ENCODE measurements at places on chromosomes 4 and X.
A peak's percentile ranks its signal among the peaks of the same experiment; 100 is the strongest.

- no peak for DNase-seq
These were observed 223.0 kb upstream of the PSAPL1 start for GRCh38 chr4:7657545-7658297.

DNA sequence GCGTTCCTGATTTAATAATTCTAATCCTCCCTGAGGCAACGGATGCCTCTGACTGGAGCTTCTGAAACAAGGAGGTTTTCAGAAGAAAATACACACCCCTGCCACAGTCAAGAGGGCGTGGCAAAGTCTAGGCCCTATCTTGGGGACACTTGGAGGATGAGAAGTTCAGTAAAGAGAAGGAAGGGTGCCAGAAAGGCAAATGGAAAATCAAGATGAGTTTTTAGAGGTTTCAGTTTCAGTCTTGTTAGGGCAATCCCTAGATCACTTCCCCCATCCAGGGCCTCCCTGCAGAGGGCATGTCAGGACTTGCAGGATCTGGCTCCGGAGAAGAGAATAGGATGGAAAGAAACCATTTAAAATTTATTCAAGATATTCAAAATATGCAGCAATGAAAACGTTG, 28.5 kb upstream of the FGF2 start:
- no peak for DNase-seq

- DNase-seq: no peak
These were observed 8.2 kb downstream of the ZNF518B start for GRCh38 chr4:10448991-10449390.

- no peak for DNase-seq
These were observed 236.9 kb downstream of the CAMK2D start for GRCh38 chr4:113524505-113525186.

GRCh38 chrX:96569034-96569433, 115.6 kb upstream of the DIAPH2 start:
- DNase-seq: no peak

GRCh38 chr4:7432531-7433375, 2.0 kb downstream of the PSAPL1 start:
- no peak for DNase-seq

DNA sequence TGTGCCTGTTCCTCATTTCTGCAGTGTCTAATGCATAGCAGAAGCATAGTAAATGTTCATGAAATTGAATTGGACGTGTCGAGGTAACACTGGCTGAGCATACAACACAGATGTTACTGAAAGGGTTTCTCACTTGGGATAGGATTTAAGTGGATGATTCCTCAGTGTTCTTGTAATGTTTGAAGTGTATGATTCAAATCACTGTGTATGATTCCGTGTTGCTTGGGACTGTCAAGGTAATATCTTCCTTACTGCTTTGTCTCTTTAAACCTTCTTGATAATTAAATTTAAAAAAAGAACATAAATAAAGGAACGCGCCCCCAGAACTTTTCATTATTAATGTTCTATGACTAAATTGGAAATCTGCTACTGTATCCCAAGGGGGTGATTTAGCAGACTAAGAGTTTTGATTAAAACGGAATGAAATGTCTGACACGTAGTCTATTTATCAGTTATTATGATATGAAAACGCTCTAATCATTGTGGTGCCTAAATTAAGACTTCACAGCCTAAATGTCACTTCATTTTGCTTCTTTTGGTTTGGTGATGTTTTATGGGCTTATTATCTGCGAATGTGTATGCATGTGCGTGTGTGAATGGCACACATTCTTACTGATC, 696.9 kb upstream of the EPHA5 start:
- DNase-seq: no peak

DNA sequence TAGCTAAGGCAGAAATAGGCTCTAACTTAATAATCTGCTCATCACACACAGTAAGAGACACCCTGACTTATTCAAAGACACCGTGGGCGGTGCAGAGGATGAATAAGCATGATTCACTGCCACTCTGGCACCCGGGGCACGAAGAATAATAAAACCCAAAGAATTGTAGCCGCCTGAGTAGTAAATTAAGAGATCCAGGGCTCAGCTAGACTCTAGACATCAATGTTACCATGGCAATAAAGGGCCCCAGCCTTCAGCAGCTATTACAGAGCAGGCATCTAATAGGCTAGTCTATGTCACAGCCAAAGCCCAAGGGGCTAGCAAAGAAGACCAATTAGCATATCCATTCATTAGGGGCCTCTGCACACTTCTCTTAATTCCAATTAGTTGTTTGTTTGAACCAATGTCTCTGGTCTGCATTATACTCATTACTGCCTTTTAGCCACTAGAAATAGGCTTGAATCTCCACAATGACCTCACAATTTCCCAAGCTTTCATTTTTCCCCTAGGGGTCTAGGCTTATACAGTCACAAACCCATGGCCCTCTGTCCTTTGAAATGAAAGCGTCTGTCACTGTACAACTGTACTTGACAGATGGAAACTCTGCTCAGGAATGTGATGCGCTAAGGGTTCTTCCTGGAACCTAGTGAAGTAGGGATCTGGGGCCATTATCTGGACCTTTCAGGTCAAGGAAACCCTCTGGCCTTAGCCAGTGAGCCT, 3.0 kb upstream of the ATP1B4 start:
- DNase-seq: peak; percentile 26

GRCh38 chr4:72430050-72430449, 139.0 kb downstream of the ADAMTS3 start:
- DNase-seq: no peak

- DNase-seq: no peak
These were observed 119.5 kb upstream of the AFF2 start for GRCh38 chrX:148380650-148381561.

DNA sequence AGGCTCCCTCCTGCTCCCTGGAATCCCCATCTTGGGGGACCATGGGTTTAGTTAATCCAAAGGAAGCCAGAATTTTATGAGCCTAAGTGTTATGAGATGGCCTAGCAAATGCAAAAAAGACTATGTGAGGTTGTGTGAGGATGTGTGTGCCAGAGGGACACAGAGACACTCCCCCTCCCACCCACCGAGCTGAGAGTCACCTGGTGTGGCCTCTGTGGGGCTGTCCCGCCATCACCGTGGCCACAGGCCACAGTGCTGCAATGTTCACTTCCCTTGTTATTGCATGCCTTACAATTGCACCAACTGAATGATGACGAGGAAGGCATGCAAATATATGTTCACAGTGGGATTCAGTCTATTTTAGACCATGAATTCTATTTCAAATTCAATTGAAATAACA, 601 bp upstream of the FGFBP2 start:
- peak; percentile 23 for DNase-seq

DNA sequence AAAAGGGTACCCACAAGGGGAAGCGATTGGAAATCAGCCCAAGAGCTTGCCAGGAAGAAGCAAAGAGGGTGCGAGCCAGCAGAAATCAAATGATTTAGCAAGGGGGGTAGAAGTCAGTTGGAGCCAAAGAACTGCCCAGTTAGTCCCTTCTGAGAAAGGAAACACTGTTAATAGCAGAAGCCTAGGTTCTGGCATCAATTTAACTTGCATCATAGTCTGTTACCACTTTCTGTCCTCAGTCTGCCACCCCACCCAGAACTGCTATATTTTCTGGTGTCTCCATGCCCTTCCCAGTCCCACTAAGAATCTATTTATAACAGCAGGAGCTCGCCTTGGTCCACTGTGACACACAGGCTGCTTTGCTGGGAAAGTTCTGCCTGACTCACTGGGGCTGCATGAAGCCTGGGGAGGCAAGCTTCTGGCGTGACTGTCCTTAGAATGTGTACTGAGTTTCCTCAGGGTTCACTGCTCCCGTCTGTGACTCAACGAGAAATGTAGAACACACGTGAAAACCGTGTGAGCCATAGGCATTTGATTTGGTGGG, 157.8 kb upstream of the TTC29 start:
- DNase-seq: no peak

GRCh38 chr4:100804576-100805360, 286.9 kb upstream of the EMCN start:
- no peak for DNase-seq

DNA sequence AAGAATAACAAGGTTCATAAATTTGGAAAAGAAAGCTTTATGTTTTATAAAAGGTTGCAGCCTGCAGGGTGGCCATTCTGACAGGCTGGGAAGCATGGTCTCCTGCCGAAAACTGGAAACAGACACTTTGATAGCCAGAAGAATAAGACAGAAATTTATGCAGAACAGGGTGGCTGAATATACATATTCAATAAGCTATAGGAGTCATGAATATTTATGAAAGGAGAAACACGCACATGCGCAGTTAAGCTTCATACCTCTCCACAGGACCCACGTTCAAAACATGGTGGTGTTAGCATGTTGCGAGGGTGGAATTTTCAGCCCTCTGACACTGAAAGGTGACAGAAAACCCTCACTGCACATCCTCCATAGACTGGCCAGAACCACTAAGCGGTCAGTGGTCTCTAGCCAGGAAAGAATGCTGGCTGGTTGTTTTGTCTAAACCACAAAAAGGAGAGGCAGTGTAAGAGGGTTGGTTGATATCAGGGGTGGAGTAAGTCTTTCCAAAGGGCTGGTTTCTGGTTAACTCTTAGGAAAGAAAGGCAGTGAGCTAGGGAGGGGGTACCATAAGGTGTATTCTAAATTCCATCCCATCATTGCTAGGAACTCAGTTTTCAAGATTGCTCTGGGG, 58.2 kb downstream of the ANXA10 start:
- no peak for DNase-seq

GRCh38 chr4:71204056-71204455, 134.8 kb upstream of the SLC4A4 start:
- no peak for DNase-seq

DNA sequence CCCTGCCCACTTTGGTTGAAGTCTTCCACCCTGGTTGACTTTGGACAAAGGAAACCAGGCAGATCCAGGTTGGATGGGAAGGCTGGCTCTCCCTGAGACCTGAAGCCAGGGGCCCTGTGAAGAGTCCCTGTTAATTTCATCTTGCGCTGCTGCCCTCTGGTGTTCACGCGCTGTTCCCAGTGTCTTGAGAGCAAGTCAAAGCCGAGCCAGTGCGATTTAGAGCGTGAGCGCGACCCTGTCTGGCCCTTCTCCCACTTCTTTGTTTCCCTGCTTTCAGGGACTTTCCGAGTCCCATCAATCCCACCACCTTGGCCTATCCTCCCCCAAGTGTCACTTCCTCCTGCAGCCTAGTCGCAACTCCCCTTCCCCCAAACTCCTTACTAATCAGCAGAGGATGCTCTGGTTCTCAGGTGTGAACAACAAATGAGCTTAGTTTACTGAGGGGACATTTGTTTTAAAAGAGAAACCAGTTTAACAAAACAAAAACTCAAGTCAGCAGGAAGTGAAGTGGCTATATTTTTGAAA, 25.8 kb upstream of the CHRNA9 start:
- DNase-seq: peak; percentile 90

GRCh38 chr4:142324572-142324971, 521.5 kb downstream of the INPP4B start:
- no peak for DNase-seq

DNA sequence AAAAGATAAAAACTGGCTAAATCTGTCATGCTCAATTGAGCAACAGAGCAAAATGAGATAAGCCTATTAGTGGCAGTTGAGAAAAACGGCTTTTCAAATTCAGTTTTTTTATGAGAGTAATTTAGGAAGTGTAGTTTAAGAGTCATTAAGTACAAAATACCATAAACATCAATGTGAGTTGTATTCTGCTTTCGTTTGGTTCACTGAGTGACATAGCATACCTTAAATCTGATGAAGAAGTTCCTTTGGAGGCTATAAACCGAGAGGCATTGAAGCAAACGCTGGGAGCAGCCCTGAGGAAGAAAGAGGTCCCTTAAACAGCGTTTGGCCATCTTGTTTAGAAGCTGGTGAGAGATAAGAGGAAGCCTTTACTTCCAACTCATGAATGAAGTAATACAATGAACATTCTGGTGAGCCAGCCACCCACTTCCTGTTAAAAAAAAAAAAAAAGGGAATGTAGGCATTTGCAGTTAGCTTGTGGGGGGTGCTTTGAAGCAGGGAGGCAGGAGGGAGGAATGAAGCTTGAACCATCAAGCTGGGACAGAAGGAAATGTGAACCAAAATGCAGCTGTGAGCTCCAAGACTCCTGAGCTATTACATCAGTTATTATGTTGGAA, 132.3 kb downstream of the ZNF330 start:
- no peak for DNase-seq

- DNase-seq: no peak
These were observed 15.7 kb downstream of the ARMCX6 start for GRCh38 chrX:101602077-101602476.

GRCh38 chr4:151573945-151574344, 165.0 kb downstream of the FHIP1A start:
- DNase-seq: no peak

- no peak for DNase-seq
These were observed 1.0 kb downstream of the NOA1 start for GRCh38 chr4:56976283-56976836.

DNA sequence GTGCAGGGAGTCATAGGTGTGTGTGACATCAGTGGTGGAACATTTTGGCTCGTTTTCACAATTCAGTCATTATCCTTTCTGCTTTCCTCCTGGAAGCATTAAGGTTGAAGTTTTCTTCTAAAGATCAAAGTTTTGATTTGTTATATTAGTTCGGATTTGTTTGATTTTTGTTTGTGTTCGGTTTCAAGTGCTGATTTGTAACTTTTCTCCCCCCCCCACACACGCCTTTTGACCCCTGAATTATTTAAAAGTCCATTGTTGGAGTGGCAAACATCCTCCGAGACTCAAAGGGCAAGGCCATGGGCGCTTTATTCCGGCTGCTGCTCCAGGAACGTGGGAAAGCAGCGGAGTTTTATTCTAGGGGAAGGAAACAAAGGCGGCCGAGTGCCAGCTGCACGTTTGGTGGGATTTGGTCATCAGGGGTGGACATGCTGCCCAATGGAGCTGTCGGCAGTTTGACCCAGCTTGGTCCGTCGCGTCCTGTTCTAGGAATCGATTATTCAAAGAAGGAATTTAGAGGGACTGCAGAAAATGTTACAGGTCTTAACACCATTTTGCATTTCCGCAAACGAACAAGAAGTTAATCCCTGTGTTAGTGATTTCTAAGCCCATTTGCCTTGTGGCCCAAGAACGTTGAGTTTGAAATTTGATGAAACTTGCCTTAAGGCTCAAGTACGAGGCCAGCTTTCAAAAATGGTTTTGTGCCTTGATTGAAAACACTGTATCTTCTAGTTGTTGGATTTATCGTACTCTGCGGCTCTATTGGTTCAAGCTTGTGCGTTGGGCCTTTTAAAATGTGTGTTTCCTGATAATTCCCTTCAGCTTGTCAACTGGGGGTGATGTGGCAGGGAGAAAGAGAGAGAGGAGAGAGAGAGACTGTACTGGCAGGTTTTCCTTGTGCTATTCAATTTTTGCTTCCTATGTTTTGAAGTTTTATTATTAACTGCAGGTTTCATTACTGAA, 565 bp upstream of the ZNF41 start:
- DNase-seq: no peak

DNA sequence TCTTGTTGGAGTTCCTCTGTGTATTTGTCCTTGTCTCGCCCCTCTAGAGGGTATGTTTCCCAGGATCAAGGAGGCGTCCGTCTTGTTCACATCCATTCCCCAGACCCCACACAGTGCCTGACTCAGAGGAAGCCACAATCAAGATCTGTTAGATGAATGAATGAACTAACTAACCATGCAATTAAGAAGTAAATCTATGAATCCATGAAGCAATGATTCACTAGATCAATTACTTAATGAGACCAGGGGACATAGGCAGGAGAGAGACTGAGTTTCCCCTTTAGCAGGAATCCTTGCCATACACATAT, 11.9 kb downstream of the BLOC1S4 start:
- no peak for DNase-seq
